ENCODE measurements at places on chromosomes 6 and 20.

GRCh38 chr6:46221222-46221793 lies 50.5 kb upstream of the ENPP5 start:
- peak; percentile 64 for DNase-seq

GRCh38 chr20:1895674-1896483 lies 672 bp downstream of the SIRPA start:
- DNase-seq: no peak

DNA sequence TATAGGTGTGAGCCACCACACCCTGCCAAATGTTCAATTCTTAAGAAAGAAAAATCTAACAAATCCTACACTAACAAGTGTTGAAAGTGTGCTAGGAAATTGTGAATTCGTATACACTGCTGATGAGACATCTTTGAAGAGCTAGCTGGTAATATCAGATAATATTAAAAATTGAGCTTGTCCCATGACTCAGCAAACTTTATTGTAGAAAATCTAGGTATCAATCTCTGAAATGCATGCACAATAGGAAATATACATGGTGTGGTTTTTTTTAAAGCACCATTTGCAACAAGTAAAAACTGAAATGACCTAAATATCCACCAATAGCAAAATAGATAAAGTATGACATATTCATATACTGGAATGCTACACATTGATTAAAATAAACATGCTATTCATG lies 110.1 kb upstream of the NXT1 start:
- DNase-seq: no peak

DNA sequence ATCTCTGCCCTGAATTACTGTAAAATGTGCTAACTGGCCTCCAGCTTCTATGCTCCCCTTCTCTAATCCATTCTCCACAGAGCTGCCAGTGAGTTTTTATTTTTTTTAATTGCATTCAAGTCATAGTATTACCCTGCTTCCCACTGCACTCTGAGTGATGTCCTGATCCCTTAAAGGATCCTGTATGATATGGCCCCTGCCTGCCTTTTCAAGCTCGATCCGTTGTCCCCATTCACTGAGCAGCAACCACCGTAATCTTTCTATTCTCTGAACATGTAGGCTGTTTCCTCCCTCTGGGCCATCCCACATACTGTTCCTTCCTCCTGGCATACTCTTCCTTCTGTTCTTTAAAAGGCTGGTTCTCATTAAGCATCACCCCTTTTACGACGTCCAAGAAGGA lies 9.3 kb downstream of the TNFRSF21 start:
- DNase-seq: no peak

DNA sequence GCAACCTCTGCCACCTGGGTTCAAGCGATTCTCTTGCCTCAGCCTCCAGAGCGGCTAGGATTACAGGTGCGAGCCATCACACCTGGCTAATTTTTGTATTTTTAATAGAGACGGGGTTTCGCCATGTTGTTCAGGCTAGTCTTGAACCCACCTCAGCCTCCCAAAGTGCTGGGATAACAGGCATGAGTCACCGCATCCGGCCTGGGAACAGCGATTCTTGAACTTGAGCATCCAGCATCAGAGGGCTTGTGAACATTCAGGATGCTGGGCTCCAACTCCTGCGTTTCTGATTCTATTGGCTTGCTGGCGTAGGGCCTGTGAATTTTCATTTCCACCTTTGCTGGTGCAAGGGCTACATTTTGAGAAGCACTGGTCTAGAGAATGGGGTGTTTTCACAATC lies 24.5 kb upstream of the PIM1 start:
- no peak for DNase-seq

- DNase-seq: peak; percentile 21
Measured at GRCh38 chr6:24927985-24928745, 7.6 kb downstream of the RIPOR2 start.

- no peak for DNase-seq
Measured at GRCh38 chr20:62764156-62764935, 31.9 kb upstream of the MRGBP start.

GRCh38 chr6:35483893-35484645 lies 12.8 kb downstream of the TEAD3 start:
- no peak for DNase-seq

DNA sequence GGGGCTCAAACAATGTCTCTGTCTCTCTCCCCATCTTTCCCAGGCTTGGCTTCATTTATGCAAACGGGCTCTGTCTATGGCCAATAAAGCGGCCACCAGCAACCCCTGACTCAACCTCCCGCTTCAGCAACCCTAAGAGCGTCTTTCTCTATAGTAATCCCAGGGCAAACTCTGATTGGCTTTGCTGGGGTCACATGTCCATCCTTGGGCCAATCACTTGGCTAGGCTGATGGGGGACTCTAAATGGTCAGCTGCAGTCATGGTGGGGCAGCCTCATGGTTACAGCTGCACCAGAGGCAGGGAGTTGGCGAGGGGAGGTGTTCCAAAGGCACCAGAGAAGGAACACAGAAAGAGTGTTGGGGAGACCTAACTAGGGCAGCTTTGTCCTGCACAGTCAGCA lies 68.5 kb upstream of the BLCAP start:
- no peak for DNase-seq

DNA sequence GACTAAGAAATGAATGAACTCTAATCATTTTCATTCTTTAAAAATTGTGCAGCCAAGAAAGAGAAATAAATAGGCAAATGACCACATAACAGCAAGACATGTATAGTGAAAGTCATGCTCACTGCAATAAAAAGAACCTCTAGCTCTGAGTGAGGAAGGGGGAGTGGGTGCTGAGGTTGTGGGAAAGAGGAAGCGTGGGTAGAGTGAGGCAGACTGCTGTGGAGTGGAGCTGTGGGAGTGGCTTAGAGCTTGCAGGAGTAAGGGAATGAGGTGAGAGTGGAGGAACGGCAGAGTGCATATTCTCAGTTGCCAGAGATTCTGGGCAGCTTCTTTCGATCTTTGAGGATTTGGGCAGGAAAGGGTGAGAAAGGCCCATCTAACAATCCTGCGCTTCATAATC lies 10.4 kb downstream of the DEFB129 start:
- DNase-seq: no peak

DNA sequence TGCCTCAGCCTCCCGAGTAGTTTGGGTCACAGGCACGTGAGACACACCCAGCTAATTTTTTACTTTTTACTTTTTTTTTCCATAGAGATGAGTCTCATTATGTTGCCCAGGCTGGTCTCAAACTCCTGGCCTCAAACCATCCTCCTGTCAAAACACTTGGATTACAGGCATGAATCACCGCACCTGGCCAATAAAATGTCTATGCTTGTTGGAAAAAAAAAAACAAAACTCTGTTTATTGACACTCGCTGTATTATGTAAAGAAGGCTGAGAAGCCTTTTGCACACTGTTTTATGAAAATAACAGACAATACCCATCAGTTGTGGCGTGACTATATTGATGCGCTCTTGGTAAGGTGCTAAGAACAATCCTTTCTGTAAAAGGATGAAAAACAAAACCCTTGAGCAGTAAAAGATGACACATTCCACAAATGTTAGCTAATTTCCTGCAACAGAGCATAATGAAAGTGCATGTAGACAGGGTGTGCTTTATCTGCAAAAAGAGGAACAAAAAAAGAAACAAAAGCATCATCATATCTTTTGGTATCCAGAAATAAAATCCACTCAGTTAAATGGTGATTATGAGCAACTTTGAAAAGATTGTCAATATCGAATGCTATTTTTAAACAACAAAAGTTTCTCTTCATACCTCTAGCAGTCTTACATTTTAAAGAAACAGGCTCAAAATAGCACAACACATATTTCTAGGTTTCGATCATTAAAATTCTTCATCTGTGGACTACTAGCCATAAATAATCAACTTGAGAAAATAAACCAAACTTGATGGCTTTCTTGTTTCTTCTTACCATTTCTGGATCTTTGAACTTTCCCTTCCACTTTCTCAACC lies 108.3 kb upstream of the PHACTR1 start:
- peak; percentile 29 for DNase-seq

DNA sequence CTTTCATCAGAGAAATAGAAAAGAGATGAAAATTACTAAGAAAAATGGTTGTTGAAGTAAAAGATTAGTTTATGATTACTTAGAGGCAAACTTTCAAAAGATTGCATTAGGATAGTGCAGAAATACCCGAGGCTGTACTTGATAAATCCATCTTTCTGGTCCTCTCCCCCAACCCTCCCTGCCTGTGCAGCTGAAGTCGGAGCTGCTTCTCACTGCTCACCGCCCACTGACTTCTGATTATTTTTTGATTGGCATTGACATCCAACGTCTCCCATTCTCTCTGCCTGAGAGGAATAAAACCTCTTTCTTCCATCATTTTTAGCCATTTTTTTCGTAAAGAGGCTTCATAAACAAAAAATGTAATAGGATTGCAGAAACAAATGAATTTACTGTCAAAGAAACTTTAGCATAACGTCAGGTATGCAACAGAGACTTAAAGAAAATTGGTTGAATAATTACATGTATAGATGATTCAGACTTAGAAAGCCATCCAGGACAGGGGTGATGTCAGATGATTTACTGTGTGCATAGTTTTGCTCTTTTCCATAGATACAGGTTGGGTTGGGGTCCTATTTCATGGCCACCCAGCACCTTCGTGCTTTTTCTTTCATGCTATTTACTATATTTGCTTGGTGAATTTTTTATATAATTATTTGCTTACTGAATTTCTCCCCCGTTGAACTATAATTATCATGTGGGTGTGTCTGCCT lies 53.6 kb upstream of the EDN3 start:
- DNase-seq: no peak

GRCh38 chr6:80173411-80173810 lies 66.9 kb downstream of the BCKDHB start:
- DNase-seq: peak; percentile 25

DNA sequence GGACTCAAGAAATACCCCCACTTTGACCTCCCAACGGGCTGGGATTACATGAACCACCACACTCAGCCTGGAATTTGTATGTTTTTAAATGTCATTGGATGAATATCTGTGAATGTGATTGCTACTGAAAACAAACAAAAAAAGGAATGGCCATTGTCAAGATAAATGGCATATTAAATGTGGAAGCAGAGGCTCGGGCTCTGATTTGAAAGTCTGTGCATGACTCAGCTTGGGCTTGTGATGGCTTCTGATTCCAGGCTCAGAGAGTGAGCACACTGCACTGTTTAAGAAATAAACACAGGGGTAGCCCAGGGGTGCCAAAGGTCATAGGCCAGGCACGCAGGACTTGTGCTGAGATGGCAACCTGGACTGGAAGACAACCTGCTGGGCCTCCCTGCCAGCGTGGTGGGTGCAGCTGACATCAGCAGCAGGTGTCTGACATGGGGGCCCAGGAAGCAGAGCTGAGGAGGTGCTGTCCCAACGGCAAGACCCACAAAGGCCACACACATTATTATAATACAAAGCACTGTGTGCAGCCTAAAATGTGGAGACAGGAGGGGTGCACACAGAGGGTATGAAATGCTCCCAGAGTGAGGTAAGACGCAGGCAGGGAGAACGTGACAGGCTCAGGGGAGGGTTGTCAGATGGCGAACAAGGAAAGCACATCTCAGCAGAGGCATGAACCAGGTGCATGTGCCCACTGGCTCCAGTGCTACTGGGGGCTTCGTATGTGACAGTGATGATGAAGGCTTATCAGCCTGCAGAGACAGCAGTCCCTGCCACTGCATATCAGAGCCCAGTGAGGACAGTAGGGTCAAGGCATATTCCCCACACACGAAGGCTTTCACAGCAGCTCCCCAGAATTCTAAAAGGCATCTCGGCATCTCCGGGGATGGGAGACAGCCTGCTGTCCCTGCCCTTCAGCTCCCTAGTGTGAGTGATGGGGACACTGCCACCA lies 169.4 kb downstream of the SYNDIG1 start:
- DNase-seq: no peak

- no peak for DNase-seq
Measured at GRCh38 chr6:119255492-119255891, 94.1 kb downstream of the MAN1A1 start.

- DNase-seq: no peak
Measured at GRCh38 chr6:76671751-76672150, 599.3 kb upstream of the IMPG1 start.

DNA sequence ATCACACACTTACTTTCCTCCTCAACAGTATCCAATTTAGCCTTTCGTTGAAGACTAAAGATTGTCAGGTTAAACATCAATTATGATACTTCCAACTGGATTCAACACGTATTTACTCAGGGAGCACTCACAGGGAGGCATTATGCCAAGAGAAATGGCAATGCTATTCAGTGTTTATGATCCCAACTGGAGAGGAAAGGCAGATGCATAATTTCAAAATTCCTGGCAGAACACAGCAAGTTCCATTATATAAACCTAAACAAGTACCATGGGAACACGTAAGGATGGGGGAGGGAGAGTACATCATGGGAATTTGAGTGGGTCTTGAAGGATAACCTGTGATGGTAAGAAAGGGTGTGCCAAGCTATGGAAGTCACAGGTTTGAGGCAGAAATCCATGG lies 112.7 kb downstream of the ISM1 start:
- no peak for DNase-seq

DNA sequence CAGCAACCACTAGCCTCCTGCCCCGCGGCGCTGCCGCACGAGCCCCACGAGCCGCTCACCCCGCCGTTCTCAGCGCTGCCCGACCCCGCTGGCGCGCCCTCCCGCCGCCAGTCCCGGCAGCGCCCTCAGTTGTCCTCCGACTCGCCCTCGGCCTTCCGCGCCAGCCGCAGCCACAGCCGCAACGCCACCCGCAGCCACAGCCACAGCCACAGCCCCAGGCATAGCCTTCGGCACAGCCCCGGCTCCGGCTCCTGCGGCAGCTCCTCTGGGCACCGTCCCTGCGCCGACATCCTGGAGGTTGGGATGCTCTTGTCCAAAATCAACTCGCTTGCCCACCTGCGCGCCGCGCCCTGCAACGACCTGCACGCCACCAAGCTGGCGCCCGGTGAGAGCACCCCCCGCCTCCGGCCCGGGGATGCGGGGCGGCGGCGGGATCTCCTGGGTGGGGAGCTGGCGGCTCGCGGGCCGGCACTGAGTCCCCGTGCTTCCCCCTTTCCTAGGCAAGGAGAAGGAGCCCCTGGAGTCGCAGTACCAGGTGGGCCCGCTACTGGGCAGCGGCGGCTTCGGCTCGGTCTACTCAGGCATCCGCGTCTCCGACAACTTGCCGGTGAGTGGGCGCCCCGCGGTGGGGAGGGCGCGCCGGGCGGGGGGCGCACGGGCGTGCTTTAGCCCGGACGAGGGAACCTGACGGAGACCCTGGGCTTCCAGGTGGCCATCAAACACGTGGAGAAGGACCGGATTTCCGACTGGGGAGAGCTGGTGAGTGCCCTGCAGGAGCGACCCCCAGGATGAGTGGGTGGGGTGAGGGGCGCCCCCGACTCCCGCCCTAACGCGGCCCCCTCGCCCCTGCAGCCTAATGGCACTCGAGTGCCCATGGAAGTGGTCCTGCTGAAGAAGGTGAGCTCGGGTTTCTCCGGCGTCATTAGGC lies 585 bp downstream of the PIM1 start:
- DNase-seq: peak; percentile 66

DNA sequence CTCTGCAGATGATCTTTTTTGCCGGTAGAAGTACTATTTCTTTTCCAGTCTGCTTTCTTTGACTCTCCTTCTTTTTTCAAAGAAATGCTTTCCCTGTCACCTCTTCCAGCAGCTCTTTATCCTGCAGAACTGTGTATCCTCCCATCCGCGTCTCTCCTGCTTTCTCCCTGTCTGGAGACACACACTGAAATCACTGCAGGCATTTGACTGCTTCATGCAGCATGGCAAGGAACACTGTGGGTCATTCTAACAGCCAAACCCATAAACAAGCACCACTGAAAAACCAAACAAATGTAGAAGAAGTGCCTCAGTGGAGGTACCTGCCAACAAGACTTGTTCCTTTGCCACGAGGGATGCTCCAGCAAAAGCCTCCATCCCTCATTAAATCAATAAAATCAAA lies 403.7 kb upstream of the CITED2 start:
- DNase-seq: no peak

GRCh38 chr6:106637051-106637716 lies 7.8 kb downstream of the QRSL1 start:
- DNase-seq: no peak

GRCh38 chr6:259901-260508 lies 32.3 kb upstream of the DUSP22 start:
- no peak for DNase-seq
